ENCODE measurements at places on chromosomes 1 and 21. TPM values are rescaled to one million over a fixed set of nuclear protein-coding genes. Genes with fewer than 3 reads are reported as not detected.

TNFRSF18 gene
- total RNA-seq = 14.8 TPM

TMEM54 gene
- not detected for total RNA-seq

TAS1R3 gene
- total RNA-seq = 3.4 TPM

CAMK1G gene
- total RNA-seq = not detected

RGSL1 gene
- total RNA-seq = not detected

RBM11 gene
- total RNA-seq = 17.4 TPM

GJA5 gene
- total RNA-seq = not detected

S100A8 gene
- 23.8 TPM for total RNA-seq

KLHDC9 gene
- not detected for total RNA-seq

EPHA2 gene
- not detected for total RNA-seq

CENPF gene
- 3.4 TPM for total RNA-seq

RGS16 gene
- total RNA-seq = 16.3 TPM

ANKRD34A gene
- total RNA-seq = 0.42 TPM

LYST gene
- total RNA-seq = 24.9 TPM

PRELP gene
- not detected for total RNA-seq

PTGFR gene
- total RNA-seq = not detected

DMRTB1 gene
- not detected for total RNA-seq

NUDT17 gene
- 2.8 TPM for total RNA-seq

AGRN gene
- total RNA-seq = 1.5 TPM

H3-3A gene
- total RNA-seq = 372 TPM

PLA2G2F gene
- not detected for total RNA-seq

RAB4A gene
- total RNA-seq = 26.7 TPM

ELF3 gene
- total RNA-seq = 2.7 TPM

MOV10 gene
- 89.3 TPM for total RNA-seq

Data from CD4-positive, alpha-beta T cell (primary cell).